A549 treated with Mapracorat at 1 μM for 4 hours (cell line): ENCODE measurements at places on chromosomes 2 and 18. TPM values are rescaled to one million over a fixed set of nuclear protein-coding genes. Genes with fewer than 3 reads are reported as not detected.

REG1B gene
- not detected in 5 replicates for total RNA-seq

SGPP2 gene
- total RNA-seq: 0.35 to 0.55 TPM (median 0.42 TPM) in 5 replicates

TWIST2 gene
- total RNA-seq: 10.0 to 17.5 TPM (median 16.6 TPM) in 5 replicates

HRH4 gene
- not detected in 5 replicates for total RNA-seq

HOXD10 gene
- 4.4 to 6.4 TPM (median 5.4 TPM) in 5 replicates for total RNA-seq

SMIM21 gene
- total RNA-seq: not detected in 5 replicates

CHAC2 gene
- total RNA-seq: 10.7 to 14.3 TPM (median 13.2 TPM) in 5 replicates

VWC2L gene
- not detected in 5 replicates for total RNA-seq

PARD6G gene
- 1.2 to 3.8 TPM (median 2.6 TPM) in 5 replicates for total RNA-seq

RNF125 gene
- total RNA-seq: 0.20 to 0.28 TPM (median 0.27 TPM) in 5 replicates

NR4A2 gene
- 1.4 to 3.0 TPM (median 2.1 TPM) in 5 replicates for total RNA-seq

CD207 gene
- not detected in 5 replicates for total RNA-seq

DSG1 gene
- total RNA-seq: not detected in 5 replicates

KLHL14 gene
- total RNA-seq: not detected in 5 replicates

C2orf72 gene
- total RNA-seq: 4.8 to 7.5 TPM (median 6.2 TPM) in 5 replicates

SIX3 gene
- 1.2 to 2.4 TPM (median 1.9 TPM) in 5 replicates for total RNA-seq
